ENCODE measurements at places on chromosomes 11 and 22. TPM values are rescaled to one million over a fixed set of nuclear protein-coding genes. Genes with fewer than 3 reads are reported as not detected.

The CDC42BPG gene
- total RNA-seq, result 24.9 TPM

DNA sequence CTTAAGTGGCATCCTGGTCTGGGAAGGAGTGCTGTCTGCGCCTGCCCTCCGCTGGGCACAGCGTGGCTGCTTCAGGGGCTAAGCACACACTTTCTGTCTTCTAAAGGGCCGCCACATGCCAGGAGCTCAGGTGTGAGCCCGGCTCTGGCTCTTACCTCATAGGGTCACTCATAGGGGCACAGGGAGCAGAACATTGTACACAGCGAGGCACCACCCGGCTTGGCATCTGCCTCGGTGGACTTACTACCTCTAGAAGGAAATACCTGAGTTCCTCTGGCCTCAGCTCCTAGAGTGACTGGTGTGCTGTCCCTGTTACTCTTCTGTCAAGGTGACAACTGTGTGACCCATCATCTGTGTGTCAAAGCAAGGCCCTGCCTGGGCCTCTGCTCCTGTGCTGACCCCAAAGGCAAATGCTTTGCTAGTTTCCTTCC is 13.4 kb downstream of the NEAT1 start:
- DNase-seq, result no peak

GRCh38 chr11:115884800-115885534 is 380.8 kb upstream of the CADM1 start:
- DNase-seq, result no peak

GRCh38 chr22:20241579-20242392 is 26.3 kb downstream of the RTN4R start:
- DNase-seq, result no peak
